ENCODE measurements at places on chromosomes 3 and 15.

GRCh38 chr3:71152039-71152891 is 431.3 kb downstream of the FOXP1 start:
- DNase-seq = no peak

- DNase-seq = no peak
Measured at GRCh38 chr15:60616147-60616546, 137.2 kb upstream of the ICE2 start.

GRCh38 chr3:160948273-160948672 is 156.9 kb downstream of the B3GALNT1 start:
- no peak for DNase-seq

- DNase-seq = no peak
Measured at GRCh38 chr3:143294188-143294587, 174.6 kb downstream of the CHST2 start.

- DNase-seq = no peak
Measured at GRCh38 chr15:42858540-42858939, 62.0 kb downstream of the TTBK2 start.

DNA sequence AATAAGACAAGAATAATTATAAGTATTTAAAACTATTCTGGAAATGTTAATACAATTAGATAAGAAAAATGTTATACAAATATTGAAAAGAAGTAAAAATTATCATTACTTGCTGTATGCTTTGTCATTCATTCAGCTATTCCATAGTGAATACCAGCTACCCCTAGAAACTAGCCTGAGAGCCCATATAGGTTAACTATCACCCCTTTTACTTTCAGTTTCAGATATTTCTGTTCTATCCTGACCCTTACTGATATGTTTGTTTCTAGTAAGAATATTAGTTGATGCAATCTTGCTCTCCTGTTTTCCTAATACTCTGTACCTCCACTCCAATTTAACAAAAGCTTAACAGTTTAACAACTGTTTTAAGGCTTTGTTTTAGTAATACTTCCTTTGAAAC is 31.6 kb downstream of the FAM227B start:
- peak; percentile 0 for DNase-seq

- DNase-seq = no peak
Measured at GRCh38 chr15:66598095-66598815, 32.5 kb upstream of the LCTL start.

DNA sequence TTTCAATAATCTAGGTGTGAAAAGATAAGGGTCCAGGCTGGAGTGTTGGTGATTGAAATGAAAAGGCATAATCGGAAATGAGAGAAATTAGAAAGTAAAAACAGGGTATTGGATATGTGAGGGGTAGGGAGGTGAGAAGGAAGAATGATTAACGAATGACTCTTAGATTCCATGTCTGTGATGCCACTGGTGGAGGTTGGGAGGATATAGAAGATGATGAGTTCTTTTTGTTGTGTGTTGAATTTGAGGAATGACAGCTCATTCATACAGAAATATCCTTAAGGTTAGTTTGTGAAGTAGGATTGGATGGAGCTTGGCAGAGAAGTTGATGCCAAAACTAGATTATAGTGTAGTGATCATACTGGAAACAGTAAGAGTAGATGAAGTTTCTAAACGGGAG is 72.2 kb upstream of the CCNL1 start:
- no peak for DNase-seq

DNA sequence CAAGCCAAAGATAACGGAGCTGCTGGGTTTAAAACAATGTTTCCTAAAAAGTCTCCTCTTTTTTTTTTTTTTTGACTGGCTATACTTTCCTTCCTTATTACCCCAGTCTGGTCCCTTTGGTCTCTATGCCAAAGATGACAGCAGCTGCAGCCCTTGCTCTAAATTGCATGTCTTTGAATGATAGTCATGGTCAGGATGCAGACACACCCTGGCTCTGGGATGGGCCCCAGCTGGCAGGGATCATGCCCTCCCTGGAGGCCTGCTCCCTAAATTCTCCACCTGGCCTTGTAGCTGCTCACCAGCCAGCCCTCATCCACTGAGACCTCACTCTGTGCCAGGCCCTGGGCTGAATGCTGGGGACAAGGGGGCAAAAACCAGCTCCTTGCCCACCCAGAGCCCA is 95.8 kb downstream of the MESD start:
- DNase-seq = no peak

DNA sequence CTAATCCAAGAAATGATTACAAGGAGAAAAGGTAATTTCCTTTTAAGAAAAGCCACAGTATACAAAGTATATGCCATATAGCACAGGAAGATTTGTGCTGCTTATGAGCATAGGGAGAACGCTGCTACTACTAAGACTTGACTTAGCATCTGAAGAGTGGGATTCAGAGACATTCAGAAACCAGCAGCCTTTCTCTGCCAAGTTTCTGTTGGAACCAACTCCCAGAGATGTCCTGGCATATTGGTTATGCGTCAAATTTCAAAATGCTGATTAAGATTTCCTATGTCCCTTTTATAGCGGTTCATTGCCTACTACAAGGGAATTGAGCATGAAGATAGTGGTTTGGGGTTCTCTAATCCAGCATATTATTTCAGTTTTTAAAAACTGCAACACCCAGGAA is 4.9 kb downstream of the NR2E3 start:
- DNase-seq = no peak

- no peak for DNase-seq
Measured at GRCh38 chr3:40045051-40045450, 235.6 kb downstream of the MYRIP start.

DNA sequence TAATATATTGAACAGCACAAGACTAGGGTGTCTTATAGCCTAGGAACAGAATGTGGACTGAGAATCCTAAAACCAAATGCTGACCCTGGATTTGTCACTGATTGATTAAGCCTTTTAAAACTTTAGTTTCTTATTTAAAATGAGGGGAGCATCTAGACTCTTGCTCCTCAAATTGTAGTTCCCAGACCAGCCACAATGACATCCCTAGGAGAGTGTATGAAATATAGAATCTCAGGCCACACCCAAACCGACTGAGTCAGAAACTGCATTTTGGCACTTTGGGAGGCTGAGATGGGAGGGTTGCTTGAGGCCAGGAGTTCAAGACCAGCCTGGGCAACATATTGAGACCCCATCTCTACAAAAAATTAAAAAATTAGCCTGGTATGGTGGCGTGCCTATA is 287.8 kb upstream of the UMPS start:
- DNase-seq = no peak

DNA sequence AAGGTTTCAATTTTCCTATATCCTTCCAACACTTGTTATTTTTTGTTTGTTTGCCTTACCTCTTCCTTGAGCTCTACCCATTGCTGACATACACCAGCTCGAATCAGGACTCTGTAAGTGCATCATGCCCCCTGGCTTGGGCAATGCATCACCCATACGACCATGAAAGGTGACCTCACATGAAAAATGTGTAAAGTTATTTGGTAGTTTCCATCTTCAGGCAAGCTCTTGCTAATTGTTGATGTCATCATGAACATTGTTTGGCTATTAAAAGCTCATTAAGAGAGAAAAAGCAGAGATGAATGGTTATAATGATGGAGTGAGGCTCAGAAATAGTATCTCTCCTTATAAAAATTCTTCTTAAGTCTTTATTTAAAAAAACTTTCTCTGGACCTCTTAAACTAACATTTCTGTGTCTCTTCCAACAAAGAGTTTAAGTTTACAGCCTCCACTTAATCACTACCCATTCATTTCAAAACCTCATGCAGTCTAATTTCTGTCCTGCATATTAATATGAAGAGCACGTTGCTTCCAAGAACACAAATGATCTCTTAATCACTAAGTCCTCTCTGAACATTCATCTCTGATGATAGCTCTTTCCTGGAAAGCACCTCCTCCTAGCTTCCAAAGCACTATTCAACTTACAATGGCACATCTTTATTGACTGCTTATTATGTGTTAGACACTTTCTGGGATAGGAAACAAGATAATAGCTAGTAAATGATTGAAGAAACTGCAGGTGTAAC is 236.3 kb downstream of the NFKBIZ start:
- DNase-seq = peak; percentile 11

DNA sequence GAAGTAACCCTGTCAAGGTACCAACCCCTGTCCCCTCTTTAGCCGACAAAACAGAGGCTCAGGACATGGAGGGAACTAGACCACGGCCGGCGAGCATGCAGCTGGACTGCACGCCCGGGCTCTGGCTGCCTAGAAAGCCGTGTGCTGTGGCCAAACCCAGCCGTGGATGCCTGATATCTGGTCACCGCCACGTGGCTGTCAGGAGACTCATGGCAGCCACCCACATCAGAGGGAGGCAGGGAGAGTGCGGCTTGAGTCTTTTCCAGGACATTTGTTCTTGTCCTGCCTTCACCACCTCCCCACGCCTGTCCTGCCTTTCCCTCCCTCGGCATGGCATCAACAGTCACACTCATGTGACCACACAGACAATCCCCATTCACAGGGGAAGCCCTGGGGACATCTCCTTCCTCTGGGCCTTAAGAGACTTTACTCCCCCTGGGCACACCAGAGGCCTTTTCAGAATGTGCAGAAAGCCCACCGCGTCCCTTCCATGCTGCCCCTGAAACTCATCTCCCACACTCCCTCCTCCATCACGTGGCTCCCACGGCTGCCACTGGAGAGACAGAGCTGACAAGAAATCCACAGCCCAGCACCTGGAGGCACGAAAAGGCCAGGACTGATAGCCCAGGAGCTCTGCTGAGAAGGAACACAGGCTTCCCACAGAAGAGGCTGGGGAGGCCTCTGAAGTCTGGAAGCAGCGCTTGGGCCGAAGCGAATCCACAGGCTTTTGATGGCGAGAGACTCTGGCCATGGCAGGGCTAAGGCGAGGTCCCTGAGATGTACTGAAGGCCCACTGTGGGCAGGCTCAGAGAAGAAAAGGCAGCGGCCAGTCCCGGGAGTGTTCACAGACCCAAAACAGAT is 71.2 kb upstream of the IQSEC1 start:
- DNase-seq = no peak

GRCh38 chr3:169758359-169758994 is 6.4 kb downstream of the TERC start:
- DNase-seq = no peak

GRCh38 chr3:150144191-150144708 is 173.6 kb upstream of the PFN2 start:
- DNase-seq = no peak

DNA sequence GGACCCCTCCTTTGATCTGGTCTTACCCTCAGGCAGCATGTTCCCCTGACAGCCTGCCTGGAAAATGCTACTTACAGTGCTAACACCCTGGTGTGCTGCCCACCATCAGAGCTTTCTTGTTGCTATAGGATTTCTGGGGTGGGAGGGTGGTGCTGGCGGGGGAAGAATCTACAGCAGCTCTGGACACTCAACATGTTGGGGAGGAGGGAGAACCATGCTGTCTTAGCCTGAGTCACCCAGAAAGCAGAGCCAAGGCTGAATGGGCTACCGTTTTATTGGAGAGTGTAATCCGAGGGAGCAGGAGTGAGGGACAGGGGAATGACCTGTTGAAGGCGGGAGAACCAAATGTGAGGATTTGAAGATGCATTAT is 45.6 kb downstream of the MFSD1 start:
- no peak for DNase-seq

DNA sequence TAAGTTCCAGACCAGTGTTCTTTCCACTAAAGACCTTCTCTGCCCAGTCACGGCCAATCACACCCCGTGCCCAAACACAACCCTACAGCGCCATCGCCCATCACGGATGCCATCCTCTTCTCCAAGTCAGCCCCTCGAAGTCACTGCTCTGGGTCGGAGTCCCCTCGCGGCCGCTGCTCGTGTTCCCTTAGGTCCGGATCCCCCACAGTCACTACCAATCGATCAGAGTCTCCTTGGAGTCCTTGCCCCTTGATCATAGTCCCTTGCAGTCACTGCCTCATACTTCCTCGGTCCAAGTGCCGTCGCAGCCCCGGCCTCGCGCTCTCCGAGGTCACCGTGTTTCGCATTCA is 461 bp downstream of the PCYT1A start:
- no peak for DNase-seq

GRCh38 chr3:46410669-46411068 is 3.6 kb downstream of the CCRL2 start:
- DNase-seq = no peak

DNA sequence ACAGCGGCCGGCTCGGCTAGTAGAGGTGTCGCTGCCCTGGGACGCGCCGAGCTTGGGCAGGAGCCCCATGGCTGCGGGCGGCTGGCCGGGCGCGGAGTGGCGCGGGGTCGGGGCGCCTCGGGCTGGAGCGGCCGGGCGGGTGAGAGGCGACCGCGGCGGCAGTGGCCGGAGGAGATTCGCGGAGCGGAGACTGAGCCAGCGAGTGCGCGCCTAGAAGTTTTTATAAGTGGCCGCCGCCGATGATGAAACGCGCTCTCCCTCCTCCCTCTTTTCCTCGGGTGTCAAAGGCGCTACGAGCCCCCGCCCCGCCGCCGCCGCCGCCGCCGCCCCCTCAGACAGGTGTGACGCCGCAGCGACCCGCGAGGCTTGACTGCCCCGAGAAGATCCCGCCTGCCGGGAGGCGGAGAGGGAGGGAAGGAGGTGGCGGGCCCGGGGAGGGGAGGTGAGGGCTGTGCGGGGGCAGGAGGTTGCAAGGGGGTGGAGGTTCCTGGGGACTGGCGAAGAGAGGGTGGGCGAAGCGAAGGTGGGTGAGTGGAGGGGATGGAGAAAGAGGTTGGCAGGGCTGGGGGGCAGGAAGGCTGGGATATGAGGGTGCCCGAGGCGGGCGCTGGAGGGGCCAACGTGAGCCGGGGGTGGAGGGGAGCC is at the start of gene SLCO2A1:
TSS of gene SLCO2A1 (minus strand) at position 192 of the 645 bp plus-strand sequence. CDS start at position 69, 123 bp downstream.
- peak; percentile 11 for DNase-seq

GRCh38 chr15:37517191-37517895 is 417.0 kb upstream of the MEIS2 start:
- no peak for DNase-seq

DNA sequence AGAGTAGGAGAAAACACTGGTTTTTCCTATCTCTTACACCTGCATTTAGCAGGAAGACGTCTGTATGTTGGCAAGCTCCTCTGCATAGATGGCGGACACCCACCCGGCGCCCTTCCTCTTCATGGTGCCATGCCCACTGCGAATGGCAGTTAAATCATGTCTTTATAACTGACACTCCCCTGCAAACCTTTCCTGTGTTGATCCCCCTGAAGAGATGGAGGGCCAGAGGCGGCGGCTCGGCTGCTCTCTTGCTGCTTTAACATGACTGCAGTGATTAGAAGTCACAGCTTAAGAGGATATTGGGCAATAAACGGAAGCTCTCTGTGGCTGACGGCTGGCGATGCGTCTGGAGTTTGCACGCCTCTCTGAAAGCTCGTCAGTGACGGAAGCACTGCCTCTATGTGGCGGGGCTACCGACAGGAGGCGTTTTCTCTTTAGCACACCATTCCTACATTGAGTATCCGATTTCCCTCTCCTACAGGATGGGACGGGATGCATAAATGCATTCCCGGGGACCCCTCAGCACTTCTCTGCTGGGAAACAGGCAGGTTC is 25.5 kb upstream of the SNRPA1 start:
- DNase-seq = peak; percentile 51

DNA sequence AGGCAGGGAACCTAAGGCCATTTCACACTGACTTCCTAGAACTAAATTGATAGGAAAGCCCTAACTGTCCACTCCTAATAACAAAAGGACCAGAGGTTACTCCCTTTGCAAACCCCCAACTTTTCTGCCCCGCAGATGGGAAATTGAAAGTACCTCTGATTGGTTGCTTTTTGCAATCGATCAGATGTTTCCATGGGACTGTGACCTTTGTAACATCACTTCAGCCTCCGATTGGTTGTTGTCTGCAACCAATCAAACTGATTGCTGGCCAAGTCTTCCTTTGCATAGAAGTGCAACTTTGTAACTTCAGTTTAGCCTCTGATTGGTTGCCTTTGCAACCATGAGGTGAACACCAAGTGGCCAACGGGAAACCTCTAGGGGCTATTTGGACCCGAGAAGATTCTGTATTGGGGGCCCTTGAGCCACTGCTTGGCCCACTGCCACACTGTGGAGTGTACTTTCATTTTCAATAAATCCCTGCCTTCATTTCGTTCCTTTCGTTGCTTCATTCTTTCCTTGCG is 11.3 kb upstream of the KNL1 start:
- no peak for DNase-seq
